ENCODE measurements at places on chromosomes 1 and 21.

DNA sequence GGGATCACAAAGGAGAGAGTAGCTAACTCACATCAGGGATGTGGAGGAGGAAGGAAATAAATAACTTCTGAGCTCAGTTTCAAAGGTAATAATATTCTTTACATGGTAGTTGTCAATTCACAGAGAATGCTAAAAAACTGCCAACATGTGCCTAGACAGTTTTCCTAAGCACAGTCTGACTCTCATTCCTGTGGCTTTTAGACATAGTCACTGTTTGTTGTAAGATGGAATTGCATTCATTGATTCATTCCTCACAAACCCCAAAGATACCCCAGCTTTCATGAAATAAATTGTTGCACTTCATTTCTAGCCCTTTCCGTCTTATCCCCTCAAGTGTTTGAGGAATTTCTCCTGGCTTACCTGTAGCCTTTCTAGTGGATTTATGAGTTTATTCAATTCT lies 263.9 kb downstream of the NTNG1 start:
- DNase-seq = no peak

GRCh38 chr1:198763298-198763714 lies 124.5 kb downstream of the PTPRC start:
- no peak for DNase-seq

- no peak for DNase-seq
These were observed 579.9 kb upstream of the BEND5 start for GRCh38 chr1:49356594-49356993.

DNA sequence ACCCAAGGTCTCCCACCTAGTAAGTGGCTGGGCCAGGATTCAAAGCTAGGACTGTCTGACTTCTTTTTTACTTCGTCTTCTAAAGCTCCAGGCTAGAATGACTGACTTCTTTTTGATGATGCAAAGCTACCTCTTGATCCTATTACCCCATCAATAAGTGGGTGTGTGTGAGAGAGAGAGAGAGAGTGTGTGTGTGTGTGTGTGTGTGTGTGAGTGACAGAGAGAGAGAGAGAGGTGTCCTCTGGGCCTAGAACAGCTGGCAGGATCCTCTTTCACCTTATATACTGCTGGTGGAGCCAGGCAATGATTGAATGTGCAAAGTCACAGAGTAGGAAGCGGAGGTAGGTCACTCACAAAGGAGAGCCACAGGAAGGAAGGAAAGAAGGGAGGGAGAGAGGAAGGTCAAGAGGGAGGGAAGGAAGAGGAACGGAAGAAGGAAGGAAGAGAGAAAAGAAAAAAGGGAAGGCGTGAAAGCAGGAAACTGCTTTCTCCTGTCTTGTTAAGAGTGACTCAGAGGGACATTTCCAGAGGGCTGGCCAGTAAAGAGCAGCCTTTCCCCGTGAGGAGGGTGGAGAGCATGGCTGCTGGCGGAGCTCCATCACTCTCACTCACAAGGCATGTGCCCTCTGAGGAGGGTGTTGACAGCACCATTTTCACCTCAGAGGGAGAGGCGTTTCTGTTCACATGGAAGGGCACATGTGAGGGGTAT lies 68.9 kb downstream of the CDC7 start:
- no peak for DNase-seq

Measured in activated CD4-positive, alpha-beta T cell treated with anti-CD3 and anti-CD28 coated beads, Interleukin-2, amount 50 U/mL, for 24 hours (primary cell).